ENCODE measurements at places on chromosomes 16 and 17.

DNA sequence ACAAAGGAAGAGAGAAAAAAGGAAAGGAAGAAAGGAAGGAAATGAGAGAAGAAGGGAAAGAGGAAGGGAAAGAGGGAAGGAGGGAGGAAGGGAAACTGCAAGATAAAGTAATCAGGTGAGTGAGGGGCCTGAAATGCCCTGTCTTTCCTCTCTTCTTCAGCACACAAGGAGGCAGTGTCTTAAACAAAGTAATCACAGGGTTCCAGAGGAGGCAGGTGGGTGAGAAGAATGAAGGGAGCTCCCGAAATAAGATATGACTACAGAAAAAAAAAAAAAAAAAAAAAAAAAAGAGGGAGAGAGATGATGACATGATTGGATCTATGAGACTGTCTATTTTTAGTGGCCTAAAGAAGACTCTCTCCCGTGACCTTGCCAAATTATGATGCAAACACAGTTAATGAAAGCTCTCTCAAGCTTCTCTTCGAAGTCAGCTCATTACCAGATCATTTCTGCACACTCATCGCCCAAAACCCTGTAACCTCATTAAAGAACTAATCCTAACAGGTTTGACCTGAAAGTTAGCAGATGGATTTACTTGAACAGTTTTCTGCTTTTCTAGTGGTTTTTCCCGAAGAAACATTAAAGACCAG lies 53.6 kb downstream of the CDH11 start:
- no peak for DNase-seq

- DNase-seq = no peak
Observed at GRCh38 chr17:35255316-35255715, 12.4 kb downstream of the SLFN5 start.

DNA sequence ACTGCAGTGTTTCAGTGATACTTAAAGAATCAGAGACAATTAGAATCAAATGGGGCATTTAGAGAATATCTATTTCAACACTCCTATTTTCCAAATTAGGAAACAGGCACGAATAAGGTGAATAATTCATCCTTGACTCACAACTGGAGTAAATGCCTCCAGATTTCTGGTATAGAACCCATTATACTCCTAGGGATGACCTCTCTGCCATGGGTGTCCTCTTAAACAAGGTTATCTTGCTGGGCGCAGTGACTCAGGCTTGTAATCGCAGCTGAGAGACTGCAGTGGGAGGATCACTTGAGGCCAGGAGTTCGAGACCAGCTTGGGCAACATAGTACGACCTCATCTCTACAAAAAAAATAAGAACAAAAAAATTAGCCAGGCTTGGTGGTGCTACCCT lies 139.8 kb upstream of the ELAC2 start:
- DNase-seq = no peak

GRCh38 chr17:15109608-15110007 lies 155.5 kb downstream of the PMP22 start:
- no peak for DNase-seq

Data from stimulated activated naive B cell treated with anti-CD40 and anti-IgM and Interleukin-4, amounts not matched to agents 10 μg/mL and 1 μg/mL and 100 μg/mL, for 72 hours (primary cell).